ENCODE measurements at places on chromosomes 2 and 18.

DNA sequence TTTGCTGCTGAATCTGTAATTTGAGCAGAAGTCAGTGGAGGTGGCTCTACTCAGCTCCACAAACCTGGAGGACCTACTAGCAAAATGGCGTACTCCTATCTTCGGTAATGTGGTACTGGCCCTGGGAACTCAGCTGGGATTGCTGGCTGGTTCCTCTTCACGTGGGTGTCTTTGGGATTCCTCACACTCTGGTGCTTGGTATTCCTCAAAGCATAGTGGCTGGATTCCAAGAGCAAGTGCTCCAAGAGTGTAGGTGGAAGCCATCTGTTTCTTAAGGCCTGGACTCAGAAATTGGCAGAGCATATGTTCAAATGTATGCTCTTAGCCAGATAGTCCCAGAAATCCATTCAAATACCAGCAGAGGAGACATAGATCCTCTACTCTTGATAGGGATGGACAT is 281.9 kb upstream of the CDH7 start:
- DNase-seq: no peak

GRCh38 chr2:190759749-190760213 is 110.9 kb downstream of the NAB1 start:
- no peak for DNase-seq

DNA sequence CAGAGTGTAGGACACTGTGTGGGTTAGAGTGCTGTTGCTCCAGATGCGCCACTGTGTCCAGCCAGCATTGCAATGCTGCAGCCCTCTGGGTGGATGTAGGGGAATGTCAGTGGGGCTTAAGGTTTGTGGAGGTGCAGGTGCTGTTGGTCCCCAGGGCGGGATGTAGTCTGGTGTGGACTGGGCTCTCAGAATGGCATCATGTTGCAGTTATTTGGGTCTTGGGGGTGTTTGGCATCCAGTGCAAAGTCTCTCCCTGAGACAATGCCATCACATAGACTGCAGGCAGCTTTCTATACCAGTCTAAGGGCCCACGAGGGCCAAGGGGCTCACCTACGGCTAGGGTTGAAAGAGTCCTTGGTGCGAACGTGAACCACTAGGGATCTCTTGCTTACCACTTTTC is 275.3 kb downstream of the SOX11 start:
- DNase-seq: no peak

GRCh38 chr2:68907232-68907919 is 36.2 kb upstream of the BMP10 start:
- no peak for DNase-seq

- DNase-seq: no peak
Observed at GRCh38 chr2:46311651-46312223, 14.5 kb downstream of the EPAS1 start.

GRCh38 chr2:235605312-235606003 is 111.6 kb downstream of the AGAP1 start:
- no peak for DNase-seq

DNA sequence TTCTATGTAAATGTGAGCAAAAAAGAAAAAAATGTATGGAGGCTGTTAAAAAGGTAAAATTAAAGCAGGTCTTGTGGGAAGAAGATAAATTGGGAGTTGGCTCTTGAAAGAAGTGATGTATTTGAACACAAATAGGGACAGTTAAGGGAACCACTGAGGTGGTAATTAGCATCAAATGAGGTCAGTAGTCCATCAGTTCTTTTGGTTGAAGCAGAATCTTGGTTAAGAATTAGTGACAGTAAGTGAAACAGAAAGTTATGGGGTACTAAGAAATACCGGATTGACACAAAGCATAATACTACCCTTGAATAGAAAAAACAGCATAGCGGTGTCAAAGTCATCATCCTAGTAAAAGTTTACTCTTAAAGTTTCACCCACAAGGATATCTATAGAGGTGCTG is 352.6 kb upstream of the VRK2 start:
- DNase-seq: no peak

GRCh38 chr2:54041135-54041534 is 70.3 kb upstream of the PSME4 start:
- no peak for DNase-seq

DNA sequence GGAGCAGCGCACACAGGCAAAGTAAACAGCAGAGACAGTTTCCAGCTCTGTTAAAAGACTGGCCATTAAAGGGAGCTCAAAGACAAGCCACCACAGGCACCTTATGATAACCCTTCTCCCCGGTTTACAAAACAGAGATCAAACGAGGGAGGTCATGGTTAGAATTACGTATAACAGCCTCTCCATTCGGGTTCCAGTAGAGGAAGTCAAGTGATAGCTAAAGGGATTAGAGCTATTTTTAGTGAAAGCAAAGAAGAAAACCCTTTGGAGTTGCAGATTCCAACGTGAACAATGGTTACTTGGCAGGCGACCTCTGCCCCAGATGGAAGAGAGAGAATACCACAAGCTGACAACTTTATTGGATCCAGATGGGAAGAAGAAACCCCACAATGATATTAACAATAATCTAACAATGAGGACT is 31.2 kb upstream of the EDAR start:
- peak; percentile 48 for DNase-seq

DNA sequence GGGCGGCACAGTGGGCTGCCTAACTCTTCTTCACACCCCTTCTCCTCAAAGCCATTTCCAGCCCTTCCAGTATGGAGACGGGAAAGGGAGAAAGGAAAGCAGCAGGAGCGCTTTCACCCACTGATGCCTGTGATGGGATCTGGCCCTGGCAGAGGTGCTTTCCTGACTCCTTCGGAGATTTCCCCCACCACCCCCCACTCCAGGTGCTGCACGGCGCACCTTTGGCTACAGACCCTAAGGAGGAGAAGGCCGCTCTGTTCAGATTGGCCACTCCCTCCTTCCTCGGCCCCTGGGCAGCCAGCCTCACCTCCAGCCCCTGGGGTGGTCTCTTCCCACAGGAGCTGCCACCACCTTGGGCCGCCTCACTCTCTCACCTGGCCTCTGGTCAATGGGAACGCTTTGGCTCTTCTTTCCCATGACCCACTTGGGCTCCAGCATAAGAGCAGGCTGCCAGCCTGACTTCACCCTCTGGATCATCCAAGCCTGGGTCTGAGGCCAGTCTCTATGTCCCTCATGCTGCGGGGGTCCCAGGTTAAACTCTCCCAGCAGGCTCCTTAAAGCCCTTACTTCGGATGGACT is 18.4 kb upstream of the MAL start:
- no peak for DNase-seq

DNA sequence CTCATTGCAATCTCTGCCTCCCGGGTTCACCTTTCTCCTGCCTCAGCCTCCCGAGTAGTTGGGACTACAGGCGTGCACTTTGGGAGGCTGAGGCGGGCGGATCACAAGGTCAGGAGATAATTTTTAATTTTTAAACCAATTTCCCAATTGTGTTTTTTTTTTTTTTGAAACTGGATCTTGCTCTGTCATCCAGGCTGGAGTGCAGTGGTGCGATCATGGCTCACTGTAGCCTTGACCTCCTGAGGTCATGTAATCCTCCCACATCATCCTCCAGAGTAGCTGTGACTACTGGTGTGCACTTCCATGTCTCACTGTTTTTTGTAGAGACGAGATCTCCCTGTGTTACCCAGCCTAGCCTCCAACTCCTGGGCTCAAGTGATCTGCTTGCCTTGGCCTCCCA is 49.3 kb downstream of the GLS start:
- DNase-seq: no peak

DNA sequence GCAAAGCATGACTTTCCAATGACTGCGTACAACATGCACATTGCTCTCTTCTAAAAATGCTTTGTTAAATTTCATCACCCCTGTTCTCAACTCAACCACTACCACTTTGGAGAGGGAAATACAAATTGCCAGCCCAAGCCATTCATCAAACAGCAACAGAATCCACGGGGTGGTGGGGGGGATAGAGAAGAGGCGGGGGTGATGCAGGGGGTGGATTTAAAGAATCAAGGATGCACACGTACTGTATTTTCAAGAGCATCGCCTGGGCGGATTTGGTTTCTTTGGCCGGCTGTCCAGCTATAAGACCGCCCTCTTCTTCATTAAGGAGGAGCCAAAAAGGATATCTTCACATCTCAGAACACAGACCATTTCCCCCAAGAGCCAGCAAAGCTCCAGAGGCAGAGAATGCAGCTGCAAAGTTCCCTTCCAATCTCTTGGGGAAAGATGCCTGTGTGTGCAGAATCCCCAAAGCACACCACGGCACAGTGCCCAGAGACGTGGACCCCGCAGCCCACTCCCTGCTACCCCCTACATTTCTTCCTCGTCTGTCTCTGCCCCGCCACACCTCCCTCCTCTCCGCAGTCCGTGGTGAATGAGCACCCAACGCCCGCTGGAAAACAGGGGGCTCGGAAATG is 977 bp downstream of the SLC8A1 start:
- DNase-seq: no peak

GRCh38 chr2:128536925-128537620 is 218.4 kb upstream of the HS6ST1 start:
- no peak for DNase-seq

- no peak for DNase-seq
Observed at GRCh38 chr2:215921895-215922294, 91.5 kb downstream of the MREG start.

DNA sequence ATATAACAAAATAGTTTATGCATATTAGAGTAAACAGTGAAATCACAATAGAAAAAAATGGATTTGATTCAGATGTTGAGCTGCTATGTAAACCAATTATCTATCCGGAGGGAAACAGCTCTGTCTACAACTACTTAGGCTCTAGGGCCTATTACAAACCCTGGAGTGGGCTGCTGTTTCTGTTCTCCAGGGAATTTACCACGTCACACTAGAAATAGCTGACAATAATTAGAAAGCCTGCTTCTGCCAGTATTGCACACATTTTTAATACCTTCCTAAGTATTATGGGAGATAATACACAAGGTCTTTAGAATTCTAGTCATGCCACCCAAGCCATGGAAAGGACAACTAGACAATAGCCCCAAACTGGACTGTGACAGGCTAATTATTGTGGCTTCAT is 411.1 kb downstream of the FIGN start:
- DNase-seq: no peak

DNA sequence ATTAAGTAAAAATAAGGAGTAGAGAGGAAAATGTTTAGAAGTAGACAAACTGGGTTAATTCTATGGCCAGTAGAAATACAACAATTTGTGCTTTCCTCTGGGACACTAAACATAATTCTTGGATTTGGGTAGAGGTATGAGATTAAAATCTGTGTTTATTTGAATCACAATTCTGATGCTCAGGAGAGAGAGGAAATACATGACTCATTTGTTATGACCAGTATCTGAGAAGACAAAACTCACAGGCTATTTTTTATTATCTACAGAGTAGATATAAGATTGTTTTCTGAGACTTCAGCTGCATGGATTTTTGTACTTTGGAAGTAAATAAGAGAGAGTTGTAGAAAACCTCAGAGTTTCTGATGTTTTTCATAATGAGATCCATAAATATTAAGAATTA is 315.7 kb upstream of the CWC22 start:
- DNase-seq: no peak

- DNase-seq: no peak
Observed at GRCh38 chr2:188181067-188181838, 110.4 kb upstream of the GULP1 start.

- DNase-seq: no peak
Observed at GRCh38 chr2:210895132-210895531, 338.7 kb downstream of the CPS1 start.

DNA sequence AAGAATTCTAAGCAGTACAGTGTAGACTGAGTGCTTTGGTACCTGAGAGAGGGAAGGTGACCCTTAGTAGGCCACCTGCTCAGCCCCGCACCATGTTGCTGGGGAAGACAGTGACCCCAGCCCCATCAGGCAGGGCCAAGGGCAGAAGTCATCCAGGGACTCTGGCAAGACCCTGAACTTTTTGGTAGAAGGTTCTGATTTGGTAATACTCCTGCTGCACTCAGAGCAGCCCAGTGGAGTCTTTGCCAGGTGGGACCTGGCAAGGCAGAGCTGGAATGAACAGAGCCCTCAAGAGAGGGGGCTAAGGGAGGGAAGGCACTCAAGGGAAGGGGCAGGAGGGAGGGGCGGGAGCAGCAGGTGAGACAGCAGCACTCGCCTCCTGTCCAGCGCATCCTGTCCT is 191.2 kb downstream of the MGAT5 start:
- no peak for DNase-seq

- no peak for DNase-seq
Observed at GRCh38 chr2:99935662-99936061, 206.7 kb downstream of the AFF3 start.

DNA sequence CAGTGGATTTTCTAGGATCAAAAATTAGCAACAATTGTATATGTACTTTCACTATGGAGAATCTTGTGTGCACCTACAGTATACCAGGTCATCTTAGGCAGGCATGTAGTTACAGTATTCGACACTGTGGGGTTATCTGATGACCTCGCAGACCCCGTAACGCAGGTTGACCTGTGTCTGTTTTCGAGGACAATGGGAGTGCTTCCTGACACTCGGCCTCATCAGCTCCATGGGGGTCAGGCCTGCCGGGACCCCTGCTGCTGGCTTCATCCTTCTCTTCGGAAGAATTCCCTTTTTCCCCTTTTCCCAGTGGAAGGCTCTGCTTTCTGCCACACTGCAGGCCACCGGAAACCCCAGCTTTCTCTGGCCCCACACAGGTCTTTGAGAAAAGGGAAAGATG is 102.8 kb upstream of the TMEM18 start:
- no peak for DNase-seq

- no peak for DNase-seq
Observed at GRCh38 chr2:119252186-119253113, 28.8 kb downstream of the STEAP3 start.

- no peak for DNase-seq
Observed at GRCh38 chr18:46627136-46627535, 29.9 kb downstream of the LOXHD1 start.

GRCh38 chr18:7334973-7335568 is 104.2 kb downstream of the LRRC30 start:
- DNase-seq: no peak

- no peak for DNase-seq
Observed at GRCh38 chr2:100339823-100340222, 17.5 kb upstream of the LONRF2 start.

DNA sequence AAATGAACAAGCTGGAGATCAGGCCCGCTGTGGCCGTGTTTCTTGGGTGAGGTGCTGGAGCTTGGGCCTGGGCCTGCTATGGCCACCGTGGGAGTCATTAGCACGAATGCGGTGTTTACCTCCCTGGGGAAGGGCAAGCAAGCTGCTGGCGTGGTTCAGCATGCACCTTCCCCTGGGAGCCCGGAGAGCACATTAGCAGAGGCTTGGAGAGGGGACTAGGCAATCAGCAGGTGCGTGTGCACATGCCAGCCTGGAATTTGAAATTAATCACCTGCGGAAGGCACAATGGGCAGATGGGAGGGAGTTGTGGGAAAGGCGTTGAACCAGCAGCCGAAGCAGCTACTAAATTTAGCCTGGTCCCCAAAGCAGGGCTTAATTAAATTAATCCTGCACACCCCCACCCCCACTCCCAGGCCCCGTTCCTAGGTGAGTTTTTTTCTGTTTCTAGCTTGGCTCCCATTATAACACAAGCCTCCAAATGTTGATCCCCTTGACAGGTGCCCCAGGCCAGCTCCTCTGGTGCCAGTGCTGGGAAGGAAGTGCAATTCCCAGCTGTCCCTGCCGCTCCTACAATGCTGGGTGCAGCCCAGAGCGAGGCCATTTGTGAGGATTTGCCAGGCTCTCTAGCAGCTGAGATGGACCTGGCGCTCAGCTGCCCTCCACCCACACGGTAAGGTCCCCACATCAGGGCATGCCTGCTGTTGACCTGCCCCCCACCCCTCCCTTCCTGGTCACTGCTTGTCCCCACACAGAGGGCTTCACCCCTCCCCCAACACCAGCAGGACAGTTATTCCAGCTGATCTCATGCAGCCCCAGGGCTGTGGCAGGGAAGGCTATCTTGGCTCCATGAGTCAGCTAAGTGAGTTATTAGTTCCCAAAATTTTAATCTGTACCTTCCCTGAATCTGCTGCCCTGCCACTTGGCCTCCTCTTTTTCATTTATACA is 115.0 kb downstream of the ZBTB7C start:
- no peak for DNase-seq

Measured in HuH-7 (cell line).